ENCODE measurements at places on chromosomes 11 and 22.
A peak's percentile ranks its signal among the peaks of the same experiment; 100 is the strongest.

DNA sequence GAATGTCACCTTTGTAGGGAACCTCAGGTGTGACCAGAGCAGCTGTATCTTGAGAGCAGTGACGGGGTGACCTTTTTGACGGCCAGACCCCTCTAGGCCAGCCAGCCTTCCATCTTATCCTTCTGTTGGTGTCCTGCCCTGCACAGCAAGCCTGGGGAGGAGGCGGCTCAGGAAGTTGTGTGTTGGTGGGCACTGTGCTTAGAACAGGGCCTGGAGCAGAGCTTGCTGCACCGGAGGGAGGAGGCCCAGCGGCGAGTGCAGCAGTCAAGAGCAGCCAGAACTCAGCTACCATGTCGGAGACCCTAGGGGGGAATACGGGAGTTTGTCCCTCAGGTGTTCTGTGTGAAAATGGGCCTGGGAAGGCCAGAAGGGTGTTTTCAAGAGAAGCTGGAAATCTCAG is 129.4 kb downstream of the OSBP2 start:
- no peak for DNase-seq

DNA sequence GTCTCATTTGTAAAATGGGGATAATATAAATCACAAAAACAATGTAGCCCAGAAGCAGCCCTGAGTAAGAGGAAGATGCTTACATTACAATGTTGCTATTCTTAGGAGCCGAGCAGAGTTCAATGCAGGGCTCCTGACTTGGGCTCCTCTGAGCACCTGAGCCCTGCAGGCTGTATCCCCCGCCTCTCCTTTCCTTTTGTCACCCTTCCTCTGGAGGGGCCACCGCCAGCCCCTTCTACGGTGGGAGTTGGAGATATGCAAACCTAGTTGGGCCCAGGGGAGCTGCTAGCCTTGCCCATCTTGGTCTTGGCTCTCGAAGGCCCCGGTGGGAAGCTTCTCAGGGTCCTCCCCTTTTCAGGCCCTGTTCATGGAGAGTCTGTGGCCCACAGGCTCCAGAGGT is 8.4 kb upstream of the CSNK1E start:
- DNase-seq, result no peak

DNA sequence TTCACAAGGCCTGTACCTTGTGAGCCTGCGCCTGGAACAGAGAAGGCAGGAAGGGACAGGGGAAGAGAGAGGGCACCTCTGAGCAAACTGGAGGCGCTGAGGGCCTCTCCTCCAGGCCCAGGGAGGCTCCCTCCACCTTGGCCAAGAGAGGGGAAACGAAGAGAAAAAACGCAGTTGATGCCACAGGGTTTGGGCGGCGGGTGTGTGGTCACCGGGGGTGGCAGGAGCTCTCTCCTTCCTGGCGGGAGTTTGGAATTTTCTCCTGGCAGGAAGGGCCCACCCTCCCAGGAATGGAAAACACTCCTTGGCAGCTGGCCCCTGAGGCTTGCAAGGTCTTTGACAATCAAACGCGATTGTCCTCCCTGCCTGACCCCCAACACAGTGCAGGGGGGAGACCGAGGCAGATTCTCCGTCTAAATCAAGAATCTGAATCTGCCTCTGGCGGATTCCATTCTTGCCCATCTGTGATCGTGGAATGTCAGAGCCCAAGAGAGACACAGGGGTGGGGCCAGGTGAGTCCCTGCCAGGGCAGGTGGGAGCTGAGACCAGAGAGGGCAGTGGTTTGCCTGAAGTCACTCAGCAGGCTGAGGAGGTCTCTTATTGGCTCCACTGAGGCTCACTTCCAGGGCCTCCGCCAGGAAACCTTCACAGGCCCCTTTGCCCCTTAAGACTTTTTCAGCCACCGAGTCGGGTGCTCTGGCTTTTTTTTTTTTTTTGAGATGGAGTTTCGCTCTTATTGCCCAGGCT is 21.0 kb downstream of the RPL3 start:
- DNase-seq, result peak; percentile 44

DNA sequence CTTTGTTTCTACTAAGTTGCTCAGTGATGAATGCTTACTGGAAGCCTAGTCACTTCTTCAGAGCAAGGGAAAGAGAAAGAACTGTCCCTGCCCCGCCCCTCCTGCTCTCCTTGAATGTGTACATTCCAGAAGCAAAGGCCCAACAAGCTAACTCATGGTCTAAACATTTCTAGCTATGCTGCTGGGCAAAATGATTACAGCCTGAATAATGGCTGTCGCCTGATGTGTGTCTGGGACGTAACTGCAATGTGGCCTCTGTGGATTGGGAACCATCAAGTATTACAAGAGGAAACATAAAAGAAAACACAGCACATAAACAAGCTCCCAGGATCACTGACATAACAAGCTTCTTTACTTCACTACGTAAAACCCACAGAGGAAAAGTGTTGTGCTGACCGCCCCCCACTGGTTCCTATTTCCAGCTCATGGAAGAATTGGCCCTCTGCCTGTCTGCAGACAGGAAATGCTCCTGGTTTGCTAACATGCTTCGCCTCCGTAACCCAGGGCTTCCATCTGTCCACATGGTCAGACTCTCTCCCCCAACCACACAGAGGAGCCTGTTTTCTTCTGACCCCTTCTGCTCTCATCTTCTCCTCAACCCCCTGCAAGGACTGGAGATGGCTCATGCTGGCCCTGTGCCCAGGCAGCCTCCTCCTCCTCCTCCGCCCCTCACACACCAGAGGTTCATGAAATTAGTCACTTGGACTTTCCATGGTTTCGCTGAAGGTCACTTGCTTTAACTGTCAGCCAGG is 187.2 kb downstream of the MAML2 start:
- peak; percentile 99 for DNase-seq

- peak; percentile 40 for DNase-seq
Measured at GRCh38 chr11:117876341-117877119, at the start of gene FXYD6. Gene FXYD6 (minus strand): TSS chr11:117876658. CDS start chr11:117842776, 33,882 bp downstream.

DNA sequence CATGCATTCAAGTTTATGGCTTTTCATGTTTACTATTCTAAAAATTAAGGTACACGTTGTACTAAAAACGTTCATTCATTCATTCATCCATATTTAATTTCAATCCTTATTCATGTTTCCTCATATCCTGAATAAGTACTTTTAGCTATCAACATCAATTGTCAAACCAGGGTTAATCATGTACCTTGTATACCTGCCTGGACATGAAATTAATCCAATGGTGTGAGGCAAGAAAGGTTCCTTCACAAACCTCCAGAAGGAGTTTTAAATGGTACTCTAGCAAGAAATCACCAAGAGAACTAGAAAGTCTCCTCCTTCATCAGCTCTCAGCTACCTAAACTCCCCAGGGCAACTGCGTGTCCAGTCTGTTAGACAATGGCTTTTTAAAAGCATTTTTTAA is 33.4 kb downstream of the TMEM123 start:
- DNase-seq, result no peak

GRCh38 chr11:66366844-66367477 is 4.6 kb downstream of the SLC29A2 start:
- DNase-seq, result no peak
